ENCODE measurements at places on chromosomes 5 and 9.

GRCh38 chr9:105138306-105138801 is 106.1 kb upstream of the SLC44A1 start:
- DNase-seq, result no peak

- no peak for DNase-seq
Measured at GRCh38 chr5:17655921-17656320, 21.7 kb downstream of the TAF11L14 start.

- no peak for DNase-seq
Measured at GRCh38 chr5:130605234-130605633, 559.8 kb downstream of the HINT1 start.

- DNase-seq, result no peak
Measured at GRCh38 chr5:72369301-72369700, 49.1 kb downstream of the PTCD2 start.

DNA sequence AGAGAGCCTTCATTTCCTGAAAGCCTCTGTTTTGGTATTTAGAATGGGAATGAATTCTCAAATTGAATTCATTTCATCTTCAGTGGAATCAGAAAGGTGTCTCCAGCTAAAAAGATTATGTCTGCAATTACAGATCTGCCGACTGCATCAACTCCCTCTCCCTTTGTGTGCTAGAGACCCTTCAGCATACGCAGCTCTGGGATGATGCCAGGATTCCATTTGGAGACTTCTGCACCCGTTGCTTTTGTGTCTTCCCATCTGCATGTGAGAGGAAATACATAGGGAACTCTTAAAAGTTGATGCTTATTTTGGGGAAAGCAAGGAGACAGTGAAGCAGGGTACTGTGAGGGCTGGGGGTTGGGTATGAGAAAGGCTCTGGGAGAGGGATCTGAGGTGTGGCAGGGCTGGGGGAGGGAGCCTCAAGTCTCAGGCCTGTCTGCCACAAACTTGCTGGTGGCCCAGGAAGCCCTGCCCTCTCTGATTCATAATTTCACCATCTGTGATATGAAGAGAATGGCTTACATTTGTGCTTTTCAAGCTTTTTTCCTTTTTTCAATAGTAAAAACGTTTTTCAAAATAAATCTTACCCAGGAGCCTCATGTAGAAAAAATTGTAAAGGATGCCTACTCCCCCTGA is 89.7 kb upstream of the SAP30L start:
- DNase-seq, result no peak

DNA sequence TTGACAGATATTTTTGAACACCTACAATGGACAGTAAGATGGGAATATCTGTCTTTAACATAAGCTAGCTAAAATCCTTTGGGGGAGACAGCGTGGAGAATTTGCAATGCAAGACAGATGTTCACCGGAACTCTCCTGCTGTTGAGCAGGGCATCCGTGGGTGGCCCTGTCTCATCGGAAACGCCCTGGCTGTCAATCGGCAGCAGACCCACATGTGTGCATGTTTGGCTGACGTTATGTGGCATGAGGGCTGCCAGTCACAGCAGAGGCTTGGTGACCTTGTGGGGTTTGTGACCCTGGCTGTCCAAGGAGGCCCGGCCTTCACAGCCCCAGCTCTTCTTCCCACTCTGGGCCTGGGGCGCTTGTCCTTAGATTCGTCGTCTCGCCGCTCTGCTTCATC is 129.7 kb upstream of the OTULINL start:
- no peak for DNase-seq

- no peak for DNase-seq
Measured at GRCh38 chr5:138936225-138936967, 61.3 kb upstream of the LRRTM2 start.

DNA sequence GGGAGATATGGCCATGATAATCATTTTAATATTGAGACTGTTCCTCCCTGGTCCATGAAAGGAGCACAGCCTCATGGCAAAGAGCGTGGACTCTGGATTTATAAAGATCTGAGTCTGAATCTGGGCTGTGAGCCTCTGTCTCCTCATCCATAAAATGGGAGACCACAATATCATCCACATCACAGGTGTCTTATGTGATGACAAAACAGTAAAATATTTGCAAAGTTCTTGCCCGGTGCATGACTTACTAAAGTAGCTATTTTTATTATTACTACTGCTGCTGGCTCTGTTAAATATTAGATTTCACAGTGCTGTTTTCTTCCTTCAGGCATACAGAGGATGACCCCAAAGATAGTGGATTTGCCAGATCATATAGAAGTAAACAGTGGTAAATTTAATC is 74.1 kb downstream of the TEK start:
- DNase-seq, result no peak

DNA sequence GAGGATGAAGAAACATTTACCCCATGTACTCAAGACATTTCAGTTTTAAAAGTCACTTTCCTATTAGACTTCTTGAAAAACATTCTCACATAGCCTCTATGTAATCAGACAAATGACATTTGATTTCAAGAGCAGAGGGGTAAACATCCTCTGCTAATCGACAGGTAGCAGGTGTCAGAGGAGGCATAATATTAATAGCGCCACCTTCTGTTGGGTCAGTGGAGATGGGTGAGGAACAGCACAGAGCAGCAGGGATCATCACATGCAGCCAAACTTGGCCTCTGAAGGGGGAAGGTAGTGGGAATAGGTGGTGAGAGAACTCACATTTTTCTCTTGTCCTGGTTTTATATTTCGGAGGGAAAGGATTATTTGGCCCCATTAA is 3.3 kb upstream of the LSM11 start:
- no peak for DNase-seq

- no peak for DNase-seq
Measured at GRCh38 chr9:70988551-70988950, 132.9 kb downstream of the TRPM3 start.

GRCh38 chr9:109369285-109369684 is 48.4 kb upstream of the EPB41L4B start:
- DNase-seq, result no peak

DNA sequence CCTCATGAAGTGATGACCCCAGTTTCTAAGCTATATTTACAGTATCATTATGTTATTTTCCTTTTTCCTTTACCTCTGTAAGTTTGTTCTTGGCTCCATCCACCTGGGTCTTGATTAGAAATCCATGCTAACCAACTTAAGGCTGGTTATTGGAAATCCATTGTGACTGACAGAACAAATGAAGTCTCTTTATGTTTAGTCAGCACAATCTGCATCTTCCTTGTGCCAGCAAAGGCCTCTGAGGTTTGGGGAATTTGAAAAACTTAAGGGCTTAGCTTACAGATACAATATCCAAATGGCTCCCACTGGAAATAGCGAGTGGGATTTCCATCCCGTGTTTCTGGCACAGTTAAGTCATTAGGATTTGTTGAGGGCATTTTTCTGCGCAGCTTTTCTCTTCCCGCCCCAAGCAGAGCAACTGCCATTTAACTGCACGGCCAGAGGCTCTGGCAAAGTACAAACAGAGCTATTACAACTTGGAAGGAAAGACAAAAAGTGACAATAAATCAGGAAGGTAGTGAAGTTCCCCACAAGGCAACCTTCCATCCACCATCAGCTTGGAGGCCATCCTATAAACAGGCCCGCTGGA is 64.2 kb downstream of the DCP2 start:
- no peak for DNase-seq

DNA sequence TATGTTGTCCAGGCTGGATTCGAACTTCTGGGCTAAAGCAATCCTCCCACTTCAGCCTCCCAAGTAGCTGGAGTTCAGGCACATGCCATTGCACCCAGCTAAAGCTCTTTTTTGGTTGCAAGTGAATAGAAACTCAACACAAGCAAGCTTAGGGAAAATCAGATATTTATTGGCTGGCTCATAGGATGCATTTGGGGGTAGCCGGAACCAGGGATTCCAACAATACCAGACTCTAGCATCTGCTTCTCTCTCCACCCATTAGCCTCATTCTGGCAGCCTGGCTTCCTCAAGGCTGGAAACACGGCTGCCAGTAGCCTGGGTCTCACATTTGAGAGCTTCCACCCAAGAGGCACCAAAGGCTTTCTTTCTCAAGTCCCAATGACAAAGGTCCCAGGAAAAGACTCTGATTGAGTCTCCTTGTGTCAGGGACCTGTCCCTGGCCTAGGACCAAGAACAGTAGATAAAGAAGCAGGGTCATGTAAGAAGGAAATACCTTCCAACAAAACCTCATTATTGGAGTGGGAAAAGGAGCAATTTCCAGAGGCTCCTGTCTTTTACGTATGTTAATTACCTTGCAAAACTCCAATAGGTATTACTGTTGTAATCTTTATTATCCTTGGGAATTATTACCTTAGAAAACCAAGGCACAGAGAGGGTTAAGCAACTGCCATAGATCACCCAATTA is 23.0 kb upstream of the B4GALT1 start:
- DNase-seq, result no peak

Data from activated CD4-positive, CD25-positive, alpha-beta regulatory T cell (primary cell).